Karpas-422 (cell line): ENCODE measurements at places on chromosomes 3 and 15. TPM values are rescaled to one million over a fixed set of nuclear protein-coding genes. Genes with fewer than 3 reads are reported as not detected.

DNA sequence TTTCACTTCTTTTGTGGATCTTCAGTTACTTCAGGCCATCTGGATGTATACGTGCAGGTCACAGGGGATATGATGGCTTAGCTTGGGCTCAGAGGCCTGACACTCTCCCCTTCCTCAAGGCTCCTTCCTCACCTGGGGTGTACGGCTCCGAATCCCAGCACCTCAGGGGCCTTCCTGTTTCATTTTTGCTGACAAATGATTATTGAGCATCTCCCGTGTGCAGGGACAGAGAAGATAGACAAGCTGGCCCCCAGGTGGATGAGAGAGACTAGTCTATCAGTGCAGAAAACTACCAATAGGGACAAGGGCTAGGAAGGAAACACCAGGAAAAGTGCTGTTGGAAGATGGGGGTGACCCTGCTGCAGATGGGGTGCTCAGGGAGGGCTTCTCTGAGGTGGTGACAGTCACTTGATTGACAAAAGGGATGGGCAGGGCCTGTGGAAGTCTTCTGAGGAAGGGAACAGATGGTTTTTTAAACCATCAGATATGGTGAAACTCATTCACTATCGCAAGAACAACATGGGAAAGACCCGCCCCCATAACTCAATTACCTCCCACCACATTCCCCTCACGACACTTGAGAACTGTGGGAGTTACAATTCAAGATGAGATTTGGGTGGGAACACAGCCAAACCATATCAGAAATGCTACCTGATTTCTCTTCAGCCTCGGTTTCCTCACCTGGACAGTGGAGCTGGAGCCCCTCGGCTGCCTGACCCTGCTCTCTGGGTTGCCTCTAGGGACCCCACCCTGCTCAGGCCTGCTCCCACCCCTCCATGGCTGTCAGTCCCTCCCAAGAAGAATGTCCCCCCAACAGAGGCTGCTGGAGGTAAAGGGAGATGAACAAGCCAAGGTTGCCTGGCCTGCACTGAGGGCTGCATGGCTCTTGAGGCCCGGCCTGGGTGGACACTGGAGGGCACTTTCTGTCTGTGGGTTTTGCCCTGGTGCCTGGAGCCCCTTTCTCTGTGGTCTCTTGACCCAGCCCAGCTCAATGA is 37.2 kb upstream of the ACAD9 start:
- DNase-seq: no peak

GRCh38 chr15:66047321-66048024 is 178.2 kb downstream of the RAB11A start:
- DNase-seq: no peak

GRCh38 chr3:108412121-108412750 is 98.2 kb downstream of the MYH15 start:
- DNase-seq: no peak

- DNase-seq: no peak
Observed at GRCh38 chr3:114642951-114643741, 349.3 kb downstream of the TIGIT start.

DNA sequence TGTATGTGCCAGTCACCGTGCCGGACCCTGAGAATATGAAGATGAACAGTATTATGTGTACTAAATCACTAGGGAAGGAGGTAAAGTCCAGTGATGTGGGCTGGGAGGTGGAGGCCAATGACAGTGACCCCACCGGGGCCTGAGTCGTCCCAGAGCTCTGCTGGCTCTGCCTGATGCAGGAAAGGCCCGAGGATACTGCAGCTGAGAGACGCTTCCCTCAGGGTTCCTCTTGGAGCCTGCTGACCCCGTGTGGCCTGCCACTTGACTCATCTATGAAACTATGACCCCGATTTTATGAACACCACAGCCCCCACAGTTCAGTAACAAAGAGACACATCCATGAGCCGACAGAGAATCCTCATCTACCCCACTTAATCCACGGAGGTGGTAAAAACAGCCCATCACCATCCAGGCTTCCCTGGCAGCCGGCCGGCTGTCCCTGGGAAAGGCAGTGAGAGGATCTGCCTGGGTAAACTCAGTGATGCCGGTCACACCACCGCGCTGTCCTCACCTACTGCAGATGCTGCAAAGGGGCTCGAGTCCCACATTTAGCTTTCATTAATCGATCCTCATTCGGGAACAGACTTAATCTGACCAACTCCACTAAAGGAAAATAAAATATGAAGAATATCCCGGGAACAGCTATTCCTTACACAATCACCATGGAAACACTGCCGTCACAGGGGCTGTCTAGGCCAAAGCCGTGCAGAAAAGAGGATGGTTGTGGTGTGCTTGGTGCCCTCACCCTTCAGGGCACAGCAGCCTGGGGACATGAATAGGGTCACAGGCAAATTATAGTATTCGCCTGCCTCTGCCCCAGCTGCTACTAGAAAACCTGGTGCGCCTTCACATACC is 82.9 kb downstream of the ARRDC4 start:
- DNase-seq: no peak

DNA sequence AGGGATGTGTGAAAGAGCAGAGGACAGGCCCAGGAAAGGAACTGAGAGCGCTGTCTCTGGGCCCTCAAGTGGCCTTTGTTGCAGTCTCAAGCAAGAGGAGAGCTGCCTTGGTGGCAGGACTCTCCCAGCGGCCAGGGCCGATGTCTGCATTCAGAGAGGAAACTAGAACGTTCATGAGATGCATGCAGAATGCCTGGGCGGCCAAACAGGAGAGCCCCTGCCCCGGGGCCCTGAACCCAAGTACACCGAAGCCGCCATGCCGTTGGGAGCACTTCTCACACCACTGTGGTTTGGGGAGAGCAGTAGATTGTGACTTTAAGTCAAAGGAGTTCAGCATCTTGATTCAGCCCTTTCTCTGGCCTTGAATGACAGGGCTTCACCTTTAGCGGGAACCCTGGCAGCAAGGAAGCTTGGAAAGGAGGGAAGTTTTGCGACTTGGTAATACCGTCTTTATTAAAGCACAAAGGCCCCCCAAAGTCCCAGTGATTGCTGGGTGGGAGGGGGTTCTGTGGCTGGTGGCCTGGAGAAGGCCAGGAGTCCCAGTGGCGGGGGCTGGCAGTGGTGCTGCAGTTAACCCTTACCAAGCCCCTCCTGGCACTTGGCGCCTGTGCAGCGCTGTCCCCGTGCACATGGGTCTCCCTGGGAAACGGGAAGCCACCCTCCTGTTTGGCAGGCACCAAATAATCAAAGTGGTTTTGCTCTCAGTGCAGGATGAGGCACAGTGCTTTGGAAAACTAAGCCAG is 36.2 kb downstream of the SLC6A11 start:
- no peak for DNase-seq

DNA sequence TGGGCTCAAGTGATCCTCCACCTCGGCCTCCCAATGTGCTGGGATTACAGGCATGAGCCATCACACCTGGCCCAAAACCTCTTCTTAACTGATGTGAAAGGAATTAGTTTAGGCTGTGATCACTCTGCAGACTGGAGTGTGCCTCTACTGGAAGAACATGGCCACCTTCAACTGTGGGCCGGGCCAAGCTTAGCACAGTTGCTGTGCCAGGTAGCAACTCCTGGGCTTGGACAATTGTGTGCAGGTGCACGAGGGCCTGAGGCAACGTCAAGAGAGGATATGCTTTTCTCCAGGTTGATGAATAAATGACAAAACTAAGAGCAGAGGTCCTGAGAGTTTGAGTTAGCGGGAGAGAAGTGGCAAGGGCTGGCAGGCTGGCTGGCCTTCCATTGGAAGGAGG is 6.5 kb downstream of the FAH start:
- no peak for DNase-seq

- DNase-seq: no peak
Observed at GRCh38 chr15:48596841-48597240, 48.7 kb downstream of the FBN1 start.

The PLSCR5 gene
- total RNA-seq: not detected in 2 replicates

The ZCWPW2 gene
- total RNA-seq: not detected in 2 replicates

The DNAH12 gene
- total RNA-seq: 0.43 TPM in 1 of 2 replicates, not detected in the other

The TSC22D2 gene
- total RNA-seq: 8.7 and 44.4 TPM in 2 replicates
